MG63 (cell line): ENCODE measurements at places on chromosomes 2 and 18.

DNA sequence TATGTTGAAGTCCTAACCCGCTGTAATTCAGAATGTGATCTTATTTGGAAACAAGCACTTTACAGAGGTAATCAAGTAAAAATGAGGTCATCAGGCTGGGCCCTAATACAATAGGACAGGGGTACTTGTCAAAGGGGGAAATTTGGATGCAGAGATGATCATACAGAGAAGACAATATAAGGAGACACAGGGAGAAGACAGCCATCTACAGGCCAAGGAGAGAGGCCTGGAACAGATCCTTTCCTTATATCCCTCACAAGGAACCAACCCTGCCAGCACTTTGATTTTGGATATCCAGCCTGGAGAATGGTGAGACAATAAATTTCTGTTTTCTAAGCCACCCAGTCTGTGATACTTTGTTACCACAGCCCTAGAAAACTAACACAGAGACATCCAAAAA is 104.3 kb downstream of the METTL4 start:
- no peak for DNase-seq

- peak; percentile 81 for DNase-seq
Observed at GRCh38 chr2:102063487-102063911, 71.7 kb downstream of the IL1R2 start.

GRCh38 chr2:44599130-44599529 is 237.4 kb downstream of the CAMKMT start:
- DNase-seq = no peak

- no peak for DNase-seq
Observed at GRCh38 chr18:37534627-37535026, 31.0 kb downstream of the CELF4 start.

- no peak for DNase-seq
Observed at GRCh38 chr2:163859951-163860350, 124.1 kb upstream of the FIGN start.

- peak; percentile 52 for DNase-seq
Observed at GRCh38 chr2:152415796-152416195, 80.8 kb downstream of the FMNL2 start.

DNA sequence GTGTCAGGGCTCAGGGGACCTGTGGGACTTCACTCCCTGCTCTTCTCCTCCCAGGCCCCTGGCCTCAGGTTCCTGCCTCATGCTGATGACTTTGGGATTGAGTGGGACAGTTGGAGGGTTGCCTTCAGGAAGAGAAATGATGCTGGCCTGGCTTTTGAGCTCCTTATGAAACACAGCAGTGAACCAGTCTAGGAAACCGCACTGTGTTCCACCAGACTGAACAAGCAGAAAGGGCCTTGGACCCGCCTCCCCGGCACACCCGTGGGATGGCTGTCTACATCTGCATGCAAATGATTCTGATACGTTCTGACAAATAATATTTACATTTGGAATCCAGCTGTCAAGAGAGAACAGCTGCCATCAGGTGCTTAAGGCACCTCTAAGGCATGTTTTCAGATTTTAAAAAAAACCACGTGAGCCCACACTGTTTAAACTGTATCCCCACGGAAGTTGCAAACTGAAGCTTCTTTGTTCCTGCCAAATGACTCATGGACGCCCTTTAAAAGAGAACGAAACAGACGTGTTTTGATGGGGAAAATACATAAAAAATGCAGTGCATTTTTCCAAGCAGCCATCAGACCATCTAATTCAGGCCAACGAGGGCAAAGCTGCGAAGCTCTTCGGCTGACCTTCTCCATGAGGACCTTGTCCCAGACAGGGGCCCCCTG is 27.6 kb upstream of the ASAP2 start:
- peak; percentile 41 for DNase-seq

DNA sequence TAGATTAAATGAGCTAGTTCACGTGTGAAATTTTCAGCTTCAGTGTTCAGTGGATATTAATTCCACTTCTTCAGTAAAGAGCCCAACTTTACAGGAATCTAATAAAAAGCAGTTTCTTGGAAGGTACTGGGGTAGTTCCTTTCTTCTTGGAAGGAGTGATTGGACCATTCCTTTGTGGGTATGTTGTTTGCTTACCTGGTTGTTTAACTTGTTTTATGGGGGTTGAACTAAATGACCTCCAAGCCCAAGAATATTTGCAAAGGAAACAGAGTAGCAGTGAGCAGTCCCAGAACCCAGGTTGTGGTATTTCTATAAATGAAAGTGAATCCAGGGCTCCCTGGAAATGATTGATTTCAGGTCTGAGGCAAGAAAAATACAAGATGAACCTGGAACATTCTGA is 31.4 kb downstream of the KCNJ13 start:
- DNase-seq = no peak

DNA sequence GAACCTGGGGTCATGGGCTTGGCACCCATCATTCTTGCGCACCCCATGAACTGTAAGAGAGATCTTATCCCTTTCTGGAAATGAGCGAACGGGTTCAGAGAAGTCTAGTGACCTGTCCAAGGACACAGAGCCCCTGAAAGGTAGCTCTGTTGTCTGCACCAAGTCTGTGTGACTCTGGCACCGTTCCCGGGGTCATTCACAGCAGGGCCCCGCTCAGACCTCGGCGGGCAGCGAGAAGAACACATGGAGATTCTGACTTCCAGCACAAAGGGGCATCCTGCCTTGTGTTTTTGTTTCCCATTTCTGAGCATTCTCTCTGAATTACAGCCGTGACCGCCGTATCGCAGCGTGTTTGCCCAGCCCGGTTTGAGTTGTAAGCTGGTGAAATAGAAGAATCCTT is 231.7 kb downstream of the KLHL29 start:
- DNase-seq = no peak

DNA sequence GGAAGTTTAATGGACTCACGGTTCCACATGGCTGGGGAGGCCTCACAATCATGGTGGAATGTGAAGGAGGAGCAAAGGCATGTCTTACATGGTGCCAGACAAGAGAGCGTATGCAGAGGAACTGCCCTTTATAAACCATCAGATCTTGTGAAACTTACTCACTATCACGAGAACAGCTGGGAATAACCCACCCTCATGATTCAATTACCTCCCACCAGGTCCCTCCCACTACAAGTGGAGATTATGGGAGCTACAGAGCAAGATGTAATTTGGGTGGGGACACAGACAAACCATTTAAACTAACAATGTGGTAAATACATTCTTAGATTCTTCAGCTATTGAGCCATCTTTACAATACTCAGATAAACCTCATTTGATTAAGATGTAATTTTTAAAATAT is 176.1 kb downstream of the SH3BP4 start:
- DNase-seq = no peak

DNA sequence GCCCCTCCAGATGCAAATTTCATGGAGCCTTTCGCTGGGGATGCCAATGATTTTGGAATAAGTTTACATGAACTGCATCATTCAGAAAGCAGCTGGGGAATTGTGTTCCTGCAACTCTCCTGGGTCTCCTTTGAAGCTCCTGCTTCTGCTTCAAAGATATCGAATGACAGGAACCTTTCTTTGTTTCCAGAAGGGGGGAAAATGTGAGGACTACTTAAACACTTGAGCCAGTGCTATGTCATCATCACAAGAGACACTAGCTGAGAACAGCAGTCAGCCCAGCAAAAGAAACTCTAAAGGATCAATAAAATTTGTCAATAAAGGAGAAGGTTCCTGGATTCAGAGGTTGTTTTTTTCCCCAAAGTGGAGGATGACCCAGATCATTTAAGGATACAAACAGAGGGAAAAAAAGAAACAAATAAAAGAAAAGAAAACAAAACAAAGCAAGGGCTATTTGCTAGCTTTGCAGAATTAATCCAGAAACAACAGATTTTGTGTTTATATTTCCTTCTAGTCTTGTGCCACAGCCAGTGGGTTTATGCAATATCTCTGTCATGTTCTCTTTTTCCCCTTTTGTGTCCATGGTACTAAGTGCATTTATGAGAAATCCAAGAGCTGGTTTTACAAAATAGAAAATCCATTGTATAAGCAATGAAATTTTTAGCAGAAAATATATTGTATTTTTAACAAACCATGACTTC is 463.7 kb downstream of the CDH2 start:
- DNase-seq = no peak

GRCh38 chr2:14558335-14558919 is 74.1 kb upstream of the LRATD1 start:
- no peak for DNase-seq

GRCh38 chr2:234966340-234966739 is 14.5 kb downstream of the SH3BP4 start:
- DNase-seq = no peak

DNA sequence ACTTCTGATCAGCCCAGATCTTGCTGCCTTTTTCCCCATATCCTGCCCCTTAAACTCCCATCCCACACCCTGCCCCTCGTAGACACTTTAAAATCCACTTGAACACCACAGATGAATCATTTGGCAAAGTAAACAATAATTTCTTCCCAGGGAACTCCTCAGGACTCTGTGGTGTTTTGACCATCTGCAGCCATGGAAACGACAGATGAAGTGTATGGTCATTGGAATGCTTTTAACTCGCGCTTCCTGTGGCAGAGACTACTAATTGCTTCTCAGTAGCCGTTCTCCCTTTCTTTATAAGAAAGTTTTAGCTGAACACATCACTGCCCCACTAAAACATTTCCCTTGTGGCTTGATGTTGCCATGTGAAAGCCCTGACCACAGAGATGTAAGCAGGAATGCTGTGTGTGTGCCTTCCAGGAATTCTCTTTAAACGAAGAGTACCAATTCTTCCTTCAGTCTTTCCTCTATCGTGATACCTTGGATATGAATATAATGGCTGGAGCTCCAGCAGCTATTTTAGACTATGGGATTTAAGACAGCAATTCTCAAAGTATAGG is 92.7 kb upstream of the PARD3B start:
- DNase-seq = peak; percentile 86

- no peak for DNase-seq
Observed at GRCh38 chr2:134232868-134233727, 20.8 kb upstream of the MGAT5 start.

- DNase-seq = no peak
Observed at GRCh38 chr2:182379241-182379640, 47.6 kb downstream of the PDE1A start.

DNA sequence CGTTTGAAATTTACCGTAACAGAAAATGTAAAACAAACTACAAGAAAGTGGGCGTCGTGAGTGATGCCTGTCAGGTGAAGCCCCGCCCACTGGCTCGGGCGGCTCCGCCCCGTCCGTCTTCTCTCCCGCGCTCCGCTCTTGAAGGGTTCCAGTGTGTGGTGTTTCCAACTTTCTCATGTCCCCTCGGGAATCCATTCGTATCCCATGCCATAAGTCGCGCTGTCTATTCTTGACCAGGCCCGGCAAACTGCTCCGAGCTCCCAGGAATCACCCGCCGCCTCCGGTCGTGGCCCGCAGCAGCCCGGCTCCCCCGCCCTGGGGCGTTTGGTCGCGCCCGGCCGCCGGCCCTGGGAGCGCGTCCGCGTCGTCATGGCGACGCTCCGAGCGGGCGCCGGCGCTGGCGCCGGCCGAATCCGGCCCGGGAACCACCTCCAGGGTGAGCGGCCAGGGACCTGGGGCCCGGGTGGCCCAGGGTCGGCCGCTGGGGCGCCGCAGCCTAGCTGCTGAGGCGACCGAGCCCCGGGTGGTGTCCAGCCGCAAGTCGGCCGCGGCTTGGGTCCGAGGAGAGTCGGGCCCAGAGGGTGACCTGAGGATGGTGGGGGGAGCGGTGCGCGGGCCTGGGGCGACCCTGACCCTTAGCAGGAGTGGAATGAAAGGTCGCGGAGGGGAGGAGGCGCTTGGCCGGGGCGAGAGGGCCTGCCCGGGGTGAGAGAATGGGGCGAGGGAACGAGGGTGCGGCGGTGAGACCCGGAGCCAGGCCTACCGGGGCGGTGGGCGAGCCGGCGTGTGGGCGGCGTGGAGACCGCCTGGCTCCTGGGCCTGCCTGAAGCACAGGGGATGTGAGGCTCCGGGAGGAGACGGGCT is at the start of gene CFAP221:
CFAP221 (plus strand) TSS at position 375 of the 864 bp plus-strand sequence. CDS start 1,683 bp downstream, outside the sequence.
- DNase-seq = peak; percentile 66

DNA sequence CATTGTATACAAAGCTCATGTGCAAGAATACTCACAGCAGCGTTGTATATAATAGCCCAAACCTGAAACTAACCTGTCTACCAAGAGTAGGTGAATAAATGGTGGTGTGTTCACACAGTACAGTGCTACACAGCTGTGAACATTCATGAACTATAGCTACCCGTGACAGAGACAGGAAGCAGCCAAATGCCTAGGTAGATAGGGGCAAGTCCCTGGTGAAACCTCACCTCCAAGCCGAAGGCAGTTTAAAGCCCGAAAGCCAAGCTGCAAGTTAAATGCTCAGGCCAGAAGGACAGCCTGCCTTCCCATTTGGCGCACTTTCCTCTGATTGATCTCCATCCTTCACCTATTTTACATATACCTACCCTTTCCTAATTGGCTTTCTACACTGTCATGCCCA is 36.5 kb upstream of the IMPA2 start:
- DNase-seq = no peak

- no peak for DNase-seq
Observed at GRCh38 chr2:70965506-70965905, 12.9 kb upstream of the ANKRD53 start.

- DNase-seq = no peak
Observed at GRCh38 chr2:205141381-205141780, 540.9 kb upstream of the NRP2 start.

- DNase-seq = no peak
Observed at GRCh38 chr2:66174491-66174890, 260.4 kb upstream of the MEIS1 start.

DNA sequence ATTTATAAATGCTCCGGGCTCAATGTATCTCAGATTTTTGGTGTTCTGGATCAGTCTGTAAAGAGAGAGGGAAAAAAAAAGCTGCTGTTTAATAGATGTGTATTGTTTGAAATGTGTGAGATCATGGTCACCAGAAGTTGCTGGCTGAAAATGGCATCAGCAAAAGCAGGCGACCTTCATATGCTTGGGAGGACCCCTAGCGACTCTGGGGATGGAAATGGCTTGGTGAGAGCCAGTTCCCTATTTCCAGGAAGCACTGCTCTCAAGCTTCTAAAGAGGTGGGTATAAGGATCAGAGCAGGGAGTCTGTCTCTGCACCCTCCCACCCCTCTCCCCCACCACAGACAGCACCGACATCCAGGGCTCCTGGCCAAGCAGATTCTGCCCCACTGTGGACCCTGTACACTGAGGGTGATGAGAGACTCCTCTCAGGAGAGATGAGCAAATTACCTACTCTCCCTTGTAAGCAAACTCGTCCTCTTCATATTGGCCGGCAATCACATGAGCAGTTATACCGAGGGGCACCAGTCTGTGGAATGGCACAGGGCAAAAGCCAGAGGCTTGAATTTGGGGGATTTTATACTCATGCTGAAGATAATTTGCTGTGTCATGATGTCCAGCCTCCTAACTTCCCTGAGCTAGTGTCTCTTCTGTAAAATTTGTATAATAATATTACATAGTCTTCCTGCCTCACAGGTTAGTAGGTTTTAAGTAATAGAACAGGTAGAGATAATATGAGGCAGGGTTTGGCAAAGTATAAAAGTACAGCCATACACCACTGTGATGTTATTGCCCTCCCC is 29.6 kb downstream of the LHCGR start:
- no peak for DNase-seq

GRCh38 chr2:42021464-42021863 is 26.4 kb upstream of the PKDCC start:
- DNase-seq = no peak

- no peak for DNase-seq
Observed at GRCh38 chr2:162053808-162054155, 20.2 kb downstream of the DPP4 start.

- no peak for DNase-seq
Observed at GRCh38 chr2:148162871-148163270, 142.0 kb downstream of the MBD5 start.
